ENCODE measurements at places on chromosomes 4 and X. TPM values are rescaled to one million over a fixed set of nuclear protein-coding genes. Genes with fewer than 3 reads are reported as not detected.

DNA sequence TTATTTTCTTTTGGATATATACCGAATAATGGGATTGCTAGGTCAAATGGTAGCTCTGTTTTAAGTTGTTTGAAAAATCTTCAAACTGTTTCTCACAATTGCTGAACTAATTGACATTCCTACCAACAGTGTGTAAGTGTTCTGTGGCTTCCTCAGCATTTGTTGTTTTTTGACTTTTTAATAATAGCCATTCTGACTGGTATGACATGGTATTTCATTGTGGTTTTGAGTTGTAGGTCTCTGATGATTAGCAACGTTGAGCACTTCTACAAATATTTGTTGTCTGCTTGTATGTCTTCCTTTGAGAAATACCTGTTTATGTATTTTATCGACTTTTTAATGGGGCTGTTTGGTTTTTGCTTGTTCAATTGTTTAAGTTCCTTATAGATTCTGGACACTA, 680.1 kb upstream of the GRIA3 start:
- no peak for DNase-seq

DNA sequence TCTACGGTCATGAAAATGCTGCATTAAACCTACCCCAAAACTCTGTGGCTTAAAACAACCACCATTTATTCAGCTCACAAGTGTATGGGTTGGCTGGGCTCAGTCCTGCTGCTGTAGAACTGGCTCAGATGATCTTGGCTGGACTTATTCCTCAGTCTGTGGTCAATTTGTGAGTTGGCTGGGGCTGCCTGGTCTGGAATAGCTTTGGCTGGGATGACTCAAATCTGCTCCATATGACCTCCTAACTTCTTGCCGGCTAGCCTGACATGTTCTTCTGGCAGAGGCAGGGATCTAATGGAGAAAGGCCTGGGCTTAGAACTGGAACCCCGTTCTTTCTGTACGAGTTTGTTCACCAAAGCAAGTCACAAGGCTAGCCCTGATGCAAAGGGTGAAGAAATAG, 71.7 kb downstream of the CFAP299 start:
- no peak for DNase-seq

GRCh38 chr4:80154545-80154933, 42.8 kb upstream of the PRDM8 start:
- DNase-seq, result no peak

- DNase-seq, result no peak
These were observed 139.9 kb downstream of the CPE start for GRCh38 chr4:165518686-165519085.

GRCh38 chrX:69616457-69617203, 717 bp downstream of the EDA start:
- DNase-seq, result no peak

- DNase-seq, result no peak
These were observed 146.7 kb upstream of the CXXC4 start for GRCh38 chr4:104641418-104641817.

- no peak for DNase-seq
These were observed 222.1 kb downstream of the TACR3 start for GRCh38 chr4:103497692-103498091.

The SNCA gene
- total RNA-seq, result 179 TPM

The GPR50 gene
- not detected for total RNA-seq
